ENCODE measurements at places on chromosomes 2 and 18. TPM values are rescaled to one million over a fixed set of nuclear protein-coding genes. Genes with fewer than 3 reads are reported as not detected.

RTP5 gene
- polyA plus RNA-seq: not detected

EFEMP1 gene
- not detected for polyA plus RNA-seq

GRCh38 chr18:46324087-46324955, 220.1 kb downstream of the HAUS1 start:
- DNase-seq: no peak

DNA sequence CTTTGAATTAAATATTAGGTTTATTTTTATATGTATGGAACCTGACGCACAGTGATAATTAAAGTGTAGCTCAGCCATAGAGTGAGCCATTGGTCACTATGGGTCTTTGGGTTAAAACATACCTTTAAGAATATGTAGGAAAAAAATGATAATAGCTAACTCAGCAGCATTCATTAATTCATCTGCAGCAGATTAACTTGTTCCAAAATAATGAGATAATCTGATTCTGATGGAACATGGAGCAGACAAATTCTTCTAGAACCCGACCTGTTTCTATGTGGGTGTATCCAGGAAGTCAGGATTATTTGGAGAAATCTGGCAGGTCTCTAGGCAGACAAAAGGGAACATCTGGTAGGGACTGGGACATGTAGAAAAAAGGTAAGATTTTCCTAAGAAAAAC, at the start of gene XIRP2:
Gene XIRP2, plus strand, starts transcription at position 301 of the 400 bp plus-strand sequence. CDS start 15,003 bp downstream, outside the sequence.
- DNase-seq: no peak

DNA sequence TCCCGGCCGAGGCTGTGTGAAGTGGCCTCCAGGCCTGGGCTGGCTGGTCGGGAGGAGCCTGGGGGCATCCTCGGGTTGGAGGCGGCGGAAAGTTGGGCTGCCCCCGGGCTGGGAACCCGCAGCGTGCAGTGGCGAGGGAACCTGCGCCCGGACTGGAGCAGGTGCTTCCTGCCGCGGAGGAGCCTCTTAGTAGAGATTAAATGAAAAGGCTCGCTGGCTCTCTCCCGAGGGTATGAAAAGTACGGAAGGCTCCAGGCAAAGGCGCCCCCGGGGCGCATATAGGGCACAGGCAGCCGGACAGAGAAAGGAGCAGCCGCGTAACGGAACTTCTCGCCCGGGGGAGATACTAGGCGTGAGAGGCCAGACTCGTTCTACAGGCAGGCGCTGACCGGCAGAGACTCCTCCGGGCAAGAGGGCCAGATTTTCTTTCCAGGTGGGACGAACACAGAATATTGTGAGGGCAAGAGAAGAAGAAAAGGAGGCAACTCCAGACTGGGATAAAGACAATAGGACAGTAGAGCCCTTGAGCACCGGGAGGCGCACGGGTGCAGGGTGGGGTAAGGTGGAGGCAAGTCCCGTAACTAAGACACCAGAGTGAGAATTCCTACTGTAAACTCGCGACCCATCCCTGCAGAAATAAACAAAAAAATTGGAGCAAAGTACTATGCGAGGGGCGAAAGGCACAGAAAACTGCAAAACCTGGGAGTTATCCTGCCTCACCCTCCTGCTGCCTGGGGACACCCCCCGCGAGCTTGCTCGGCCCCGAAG, 816 bp downstream of the CDH2 start:
- DNase-seq: no peak

- no peak for DNase-seq
Observed at GRCh38 chr2:41576423-41576822, 471.4 kb upstream of the PKDCC start.

- DNase-seq: no peak
Observed at GRCh38 chr2:116042530-116042929, 1600.1 kb downstream of the DPP10 start.

PLA2R1 gene
- polyA plus RNA-seq: not detected

DNA sequence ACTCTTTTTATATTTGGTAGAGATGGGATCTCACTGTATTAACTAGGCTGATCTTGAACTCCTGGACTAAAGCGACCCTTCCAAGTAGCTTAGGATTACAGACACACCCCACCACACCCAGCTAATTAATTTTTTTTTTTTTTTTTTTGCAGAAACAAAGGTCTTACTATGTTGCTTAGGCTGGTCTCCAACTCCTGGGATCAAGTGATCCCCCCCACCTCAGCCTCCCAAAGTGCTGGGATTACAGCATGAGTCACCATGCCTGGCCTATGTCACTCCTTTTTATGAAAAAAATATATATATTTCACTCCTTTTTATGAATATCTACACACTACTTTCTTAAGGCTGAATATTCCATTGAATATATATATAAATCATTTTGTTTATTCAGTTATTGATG, 162.8 kb downstream of the MGAT5 start:
- DNase-seq: no peak

GRCh38 chr2:40370007-40370395, 81.9 kb downstream of the SLC8A1 start:
- no peak for DNase-seq

- DNase-seq: no peak
Observed at GRCh38 chr18:54233228-54233625, 8.8 kb upstream of the MBD2 start.

GRCh38 chr2:24818721-24819167, 25.5 kb downstream of the CENPO start:
- no peak for DNase-seq

- DNase-seq: no peak
Observed at GRCh38 chr2:108193251-108193650, 46.5 kb upstream of the SULT1C3 start.

TTN gene
- 10.1 TPM for polyA plus RNA-seq

- DNase-seq: peak; percentile 2
Observed at GRCh38 chr2:63424329-63425078, 163.8 kb downstream of the WDPCP start.

- DNase-seq: no peak
Observed at GRCh38 chr2:54632733-54633692, 90.4 kb upstream of the EML6 start.

- DNase-seq: no peak
Observed at GRCh38 chr2:225355788-225356187, 43.7 kb upstream of the NYAP2 start.

FSIP2 gene
- polyA plus RNA-seq: 0.12 TPM

- DNase-seq: no peak
Observed at GRCh38 chr2:19369341-19369955, 11.0 kb upstream of the OSR1 start.

GRCh38 chr2:145157741-145158591, 638.0 kb upstream of the ZEB2 start:
- no peak for DNase-seq

- no peak for DNase-seq
Observed at GRCh38 chr2:152243761-152244640, 68.4 kb upstream of the STAM2 start.

- no peak for DNase-seq
Observed at GRCh38 chr18:33818145-33818544, 240.1 kb downstream of the ASXL3 start.

DNA sequence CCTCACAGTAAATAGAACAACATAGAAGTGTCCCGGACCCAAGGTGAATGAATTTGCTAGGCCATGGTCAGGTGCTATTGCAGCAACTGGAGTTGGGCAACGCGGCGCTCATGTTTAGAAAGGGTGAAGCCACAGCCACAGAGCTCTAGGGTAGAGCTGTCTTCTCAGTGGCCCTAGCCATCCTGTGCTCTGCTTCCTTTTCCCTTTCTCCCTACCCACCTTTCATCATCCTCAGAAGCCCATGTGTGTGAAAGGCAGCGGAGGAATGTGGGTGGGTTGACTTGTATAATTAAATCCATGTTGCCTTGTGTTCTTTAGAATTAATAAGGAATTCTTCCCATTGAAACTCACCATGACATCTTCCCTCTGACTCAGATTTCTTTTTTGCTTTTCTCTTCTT, 336.7 kb downstream of the OSR1 start:
- DNase-seq: no peak

GRCh38 chr2:109440499-109441156, 173.1 kb downstream of the SEPTIN10 start:
- no peak for DNase-seq

- DNase-seq: no peak
Observed at GRCh38 chr18:45571714-45572113, 43.6 kb upstream of the SLC14A2 start.

CFAP53 gene
- polyA plus RNA-seq: not detected

GREB1 gene
- polyA plus RNA-seq: not detected

GRCh38 chr18:42289526-42289925, 334.5 kb downstream of the PIK3C3 start:
- DNase-seq: no peak

CNTNAP5 gene
- not detected for polyA plus RNA-seq

DNA sequence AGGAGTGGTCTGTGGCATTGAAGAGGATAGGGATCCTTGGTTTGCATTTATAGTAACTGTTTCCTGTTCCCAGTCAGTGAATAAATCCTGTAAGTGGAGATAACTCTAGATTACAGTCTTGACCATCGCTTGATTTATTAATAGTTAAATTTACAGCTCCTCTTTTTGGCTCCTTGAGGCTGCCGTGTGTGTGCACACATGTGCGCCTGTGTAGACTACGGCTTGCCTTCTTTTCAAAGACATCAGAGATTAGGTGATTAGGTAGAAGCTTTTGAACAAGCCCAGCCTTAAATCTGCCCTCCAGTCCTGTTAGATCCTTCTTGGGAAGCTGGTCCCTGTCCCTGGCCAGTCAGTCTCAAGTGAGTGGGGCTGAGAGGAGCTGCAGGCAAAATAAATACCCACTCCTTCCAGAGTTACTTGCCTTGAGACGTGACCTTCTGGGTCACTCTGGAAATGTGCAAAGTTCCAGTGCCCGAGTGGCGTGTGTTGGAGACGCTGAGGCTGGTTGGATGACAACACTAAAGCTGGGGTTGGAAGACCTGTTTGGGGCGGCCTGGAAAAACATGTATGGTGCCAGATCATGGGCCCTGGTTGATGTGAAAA, 32.0 kb downstream of the TCF7L1 start:
- no peak for DNase-seq

DNA sequence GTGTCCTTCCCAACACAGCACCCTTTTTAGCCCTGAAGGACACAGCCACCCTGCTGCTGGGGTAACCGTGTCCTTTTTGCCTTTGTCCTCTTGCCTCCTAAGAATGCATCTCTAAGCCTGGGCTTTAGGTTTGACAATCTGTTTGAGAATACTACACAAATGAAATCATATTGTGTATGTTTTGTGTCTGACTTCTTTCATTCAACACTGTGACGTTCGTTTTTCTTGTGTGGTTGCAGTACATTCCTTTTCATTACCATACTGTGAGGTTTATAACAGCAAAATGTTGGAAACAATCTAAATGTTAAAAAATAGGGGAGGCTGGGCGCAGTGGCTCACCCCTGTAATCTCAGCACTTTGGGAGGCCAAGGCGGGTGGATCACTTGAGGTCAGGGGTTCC, 11.2 kb downstream of the ASPRV1 start:
- DNase-seq: no peak

LIMS2 gene
- 60.4 TPM for polyA plus RNA-seq

GRCh38 chr2:150485871-150486538, 1.5 kb downstream of the RND3 start:
- DNase-seq: no peak

DNA sequence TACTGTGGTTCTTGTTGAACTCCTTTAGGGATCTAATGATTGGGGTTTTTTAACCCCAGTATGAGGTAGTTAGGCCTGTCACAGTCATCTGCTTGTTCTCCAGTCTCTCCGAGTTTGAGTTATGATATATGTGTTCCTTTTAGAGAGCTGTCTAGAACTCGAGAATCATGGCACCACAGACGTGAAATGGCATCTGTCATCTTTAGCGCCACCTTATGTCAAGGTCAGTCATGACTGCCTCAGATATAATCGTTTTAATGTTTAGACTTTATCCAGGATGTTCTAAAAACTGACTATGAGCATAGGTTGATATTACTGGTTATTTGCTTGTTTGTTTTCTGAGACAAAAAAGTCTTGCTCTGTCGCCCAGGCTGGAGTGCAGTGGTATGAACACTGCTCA, 112.2 kb downstream of the CEP192 start:
- no peak for DNase-seq

DNA sequence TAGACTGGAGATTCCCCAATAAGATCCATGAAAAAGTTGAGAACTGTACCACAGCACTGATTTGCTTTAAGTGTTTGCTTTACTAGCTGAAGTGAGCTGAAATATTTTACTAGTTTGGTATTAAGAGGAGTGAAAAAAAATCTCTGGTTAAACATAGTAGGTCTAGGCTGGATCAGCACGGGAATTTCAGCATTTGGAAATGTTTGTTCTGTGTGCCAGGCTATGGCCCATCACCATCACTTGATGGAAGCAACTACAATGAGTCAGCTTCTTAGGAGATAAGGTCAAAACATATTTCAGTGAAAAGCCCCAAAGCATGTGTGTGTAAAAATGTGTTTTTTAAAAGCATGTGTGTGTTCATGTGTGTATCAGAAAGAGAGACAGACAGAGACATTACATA, 131.4 kb upstream of the DNMT3A start:
- no peak for DNase-seq

WNT10A gene
- 23.9 TPM for polyA plus RNA-seq

DNA sequence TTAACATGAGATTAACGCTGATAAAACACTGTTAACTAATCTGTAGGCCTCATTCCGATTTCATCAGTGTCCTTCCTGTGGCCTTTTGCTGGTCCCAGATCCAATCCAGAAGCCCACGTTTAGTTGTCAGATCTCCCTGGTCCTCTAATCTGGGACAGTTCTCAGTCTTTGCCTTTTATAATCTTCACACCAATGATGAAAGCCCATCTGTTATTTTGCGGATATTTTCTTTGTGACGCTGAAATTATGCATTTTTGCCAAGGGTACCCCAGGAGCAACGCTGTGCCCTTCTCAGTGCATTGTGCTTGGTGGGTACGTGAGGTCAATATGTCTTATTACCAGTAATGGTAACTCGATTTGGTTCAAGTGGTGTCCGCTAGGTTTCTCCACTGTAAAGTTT, 51.1 kb downstream of the COPS8 start:
- DNase-seq: no peak

LOXHD1 gene
- polyA plus RNA-seq: not detected

DNA sequence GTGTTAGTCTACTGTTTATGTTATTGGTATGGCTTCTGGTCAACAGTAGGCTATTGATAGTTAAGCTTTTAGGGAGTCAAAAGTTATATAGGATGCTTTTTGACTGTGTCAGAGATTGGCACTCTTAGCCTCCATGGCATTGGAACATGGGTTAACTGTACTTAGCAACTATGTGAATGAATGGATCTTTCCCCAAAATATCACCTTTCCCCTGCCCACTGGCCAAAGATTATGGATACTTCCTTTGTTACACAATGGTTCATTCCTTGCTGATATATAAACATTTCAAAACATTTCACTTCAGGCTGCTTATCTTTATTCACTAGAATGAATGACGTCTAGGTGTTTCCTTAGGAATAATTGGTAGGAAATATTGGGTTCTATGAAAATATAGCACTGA, 62.1 kb upstream of the DOCK10 start:
- DNase-seq: no peak

GRCh38 chr18:79779700-79780190, 18.0 kb upstream of the KCNG2 start:
- no peak for DNase-seq

DNA sequence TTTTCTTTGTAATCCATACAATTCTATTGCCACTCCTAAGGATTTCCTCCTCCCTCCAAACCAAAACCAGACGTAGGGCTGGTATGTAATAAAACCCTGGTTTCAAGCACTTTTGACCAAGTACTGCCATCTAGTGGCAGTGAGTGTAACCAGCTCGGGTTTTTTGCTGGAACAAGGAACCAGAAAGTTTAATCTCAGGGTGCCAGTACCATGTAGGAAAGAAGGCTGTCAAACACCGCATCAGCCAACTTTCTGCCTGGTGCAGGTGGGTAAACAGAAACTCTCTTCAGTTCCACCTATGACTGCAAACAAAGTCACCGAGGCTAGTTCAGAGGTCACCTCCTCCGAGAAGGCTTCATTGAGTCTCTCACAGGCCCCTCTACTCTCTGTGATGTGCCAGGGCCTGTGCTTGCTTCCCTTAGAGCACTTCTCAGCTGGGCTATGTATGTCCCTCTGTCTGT, 10.2 kb upstream of the THNSL2 start:
- peak; percentile 47 for DNase-seq
